ENCODE measurements at places on chromosomes 1 and 21. TPM values are rescaled to one million over a fixed set of nuclear protein-coding genes. Genes with fewer than 3 reads are reported as not detected.

SPRR2G gene
- not detected for total RNA-seq

SYT11 gene
- total RNA-seq: 53.4 TPM

PLA2G2F gene
- not detected for total RNA-seq

EXTL1 gene
- not detected for total RNA-seq

APCS gene
- total RNA-seq: not detected

CAMSAP2 gene
- total RNA-seq: 26.1 TPM

All from pulmonary artery endothelial cell (primary cell).